ENCODE measurements at places on chromosomes 11 and 22.

GRCh38 chr11:72413914-72414628, 20.3 kb downstream of the CLPB start:
- peak; percentile 94 for DNase-seq

DNA sequence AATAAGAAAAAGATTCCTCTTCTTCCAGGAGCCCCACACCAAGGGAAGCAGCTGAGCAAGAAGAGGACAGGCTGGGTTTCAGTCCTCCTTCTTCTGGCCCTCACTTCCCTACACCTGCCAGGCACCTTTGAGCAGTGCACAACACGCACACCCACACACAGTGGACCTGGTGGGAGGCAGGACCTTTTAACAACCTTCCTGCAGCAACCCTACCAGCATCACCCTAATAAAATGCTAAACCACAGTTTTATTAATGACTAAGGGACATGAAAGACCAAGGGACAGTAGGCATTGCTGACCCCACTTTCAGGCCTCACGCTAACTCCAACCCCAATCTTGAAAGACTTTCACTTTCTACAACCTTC, 12.2 kb downstream of the ARAP1 start:
- DNase-seq: no peak

GRCh38 chr22:32810555-32811133, 9.1 kb downstream of the TIMP3 start:
- no peak for DNase-seq

GRCh38 chr11:120912504-120912903, 111.4 kb upstream of the TBCEL start:
- peak; percentile 38 for DNase-seq

DNA sequence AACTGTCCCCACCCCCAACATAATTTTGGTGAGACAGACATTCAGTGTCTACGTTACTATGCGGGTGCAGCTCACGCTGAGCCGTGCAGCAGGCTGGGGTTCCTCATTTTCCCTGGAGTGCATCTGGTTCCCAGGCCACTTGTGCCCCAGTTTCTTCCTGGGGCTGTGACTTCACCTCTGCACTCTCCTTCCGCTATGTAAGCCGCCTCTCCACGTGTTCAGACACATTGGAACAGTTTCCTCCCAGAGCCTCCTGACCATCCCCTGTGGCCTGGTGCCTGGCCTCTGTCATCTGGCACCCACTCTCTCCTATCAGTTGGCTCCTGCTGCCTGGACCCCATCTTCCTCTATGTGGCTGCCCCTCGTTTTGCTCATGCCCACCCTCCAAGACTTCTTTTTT, 46.2 kb upstream of the A4GALT start:
- DNase-seq: no peak

- no peak for DNase-seq
Observed at GRCh38 chr11:848380-848931, 5.8 kb downstream of the TSPAN4 start.

DNA sequence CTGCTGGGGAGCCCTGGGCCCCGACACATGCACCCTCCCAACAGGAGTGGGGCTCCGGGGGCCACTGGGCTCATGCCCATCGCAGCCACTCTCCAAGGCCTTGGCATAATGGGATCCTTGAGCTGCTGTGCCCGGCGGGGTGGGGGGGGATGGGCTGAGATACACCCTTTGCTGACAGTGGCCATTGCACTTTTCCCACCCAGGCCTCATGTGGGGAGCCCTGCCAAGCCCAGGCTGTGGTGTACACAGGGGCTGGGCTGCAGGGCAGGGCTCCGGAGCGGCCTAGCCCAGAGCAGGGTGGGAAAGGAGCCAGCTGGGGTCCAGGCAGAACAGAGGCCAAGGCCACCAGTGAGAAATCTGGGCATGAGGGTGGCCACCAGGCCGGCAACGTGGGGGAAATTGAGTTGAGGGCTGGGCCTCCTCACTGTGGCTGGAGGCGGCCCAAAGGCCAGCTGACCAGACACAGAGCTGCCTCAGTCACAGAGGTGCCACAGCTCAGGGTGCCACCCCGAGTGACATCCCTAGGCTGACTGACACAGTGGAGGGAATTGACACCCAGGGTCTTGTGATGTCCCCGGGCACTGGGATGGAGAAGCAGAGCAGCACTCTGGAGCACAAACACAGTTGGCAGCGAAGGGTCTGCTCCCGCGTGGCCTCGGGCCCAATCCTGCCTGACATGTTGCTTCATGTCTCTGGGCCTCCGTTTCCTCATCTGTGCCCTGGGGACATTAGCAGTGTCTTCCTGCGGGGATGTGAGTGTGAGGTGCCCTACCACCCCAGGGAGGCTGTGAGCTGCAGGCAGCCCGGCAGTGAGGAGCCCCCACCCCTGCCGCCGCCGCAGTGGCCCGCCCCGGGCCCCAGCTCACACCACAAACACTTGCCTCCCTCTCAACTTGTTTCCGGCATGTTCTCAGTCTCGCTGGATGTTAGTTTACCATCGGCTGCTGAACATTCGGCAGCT, 30.4 kb downstream of the RTN4R start:
- DNase-seq: no peak

- no peak for DNase-seq
Observed at GRCh38 chr22:43077121-43077877, 11.9 kb downstream of the TTLL1 start.

DNA sequence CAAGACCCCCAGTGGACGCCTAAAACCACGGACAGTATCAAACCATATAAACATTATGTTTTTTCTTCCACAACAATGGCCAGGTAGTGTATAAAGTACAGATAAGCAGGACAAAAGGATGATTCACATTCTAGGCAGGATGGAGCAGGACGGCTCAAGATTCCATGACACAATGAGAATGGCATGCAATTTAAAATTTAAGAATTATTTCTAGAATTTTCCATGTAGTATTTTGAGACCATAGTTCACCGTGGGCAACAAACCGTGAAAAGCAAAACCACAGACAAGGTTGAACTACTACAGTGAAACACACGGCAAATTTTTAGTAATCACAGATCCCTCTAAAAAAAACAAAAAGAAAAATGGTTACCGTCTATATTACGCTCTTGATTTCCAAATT, 7.5 kb downstream of the NARS2 start:
- no peak for DNase-seq

GRCh38 chr11:67302571-67303131, 679 bp upstream of the SSH3 start:
- no peak for DNase-seq

- DNase-seq: no peak
Observed at GRCh38 chr22:48851933-48852549, 975.6 kb downstream of the BRD1 start.

Data from HTR-8/SVneo (cell line).